Cerebellar nuclear complex (tissue), 1 donor: ENCODE measurements at places on chromosomes 3 and 15.

DNA sequence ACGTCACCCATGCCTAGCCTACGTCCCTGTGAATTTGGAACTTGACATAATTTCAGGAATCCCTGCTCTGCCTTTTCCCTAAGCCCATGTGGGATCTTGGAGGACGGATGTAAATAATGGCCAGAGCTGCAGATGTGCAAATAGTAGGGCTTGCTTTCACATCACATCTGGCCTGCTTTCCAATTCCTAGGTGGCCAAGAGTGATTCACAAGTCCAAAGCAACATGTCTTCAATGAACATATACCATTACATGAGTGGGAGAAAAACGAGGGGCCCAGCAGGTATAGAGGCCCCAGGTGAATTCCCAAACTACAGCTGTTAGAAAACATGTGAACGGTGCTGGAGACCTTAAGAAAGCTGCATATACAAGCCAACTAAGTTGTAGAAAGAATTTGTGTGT lies 214.6 kb downstream of the MAGI1 start:
- no peak for DNase-seq

- DNase-seq = no peak
These were observed 86.1 kb downstream of the TJP1 start for GRCh38 chr15:29736012-29736743.

DNA sequence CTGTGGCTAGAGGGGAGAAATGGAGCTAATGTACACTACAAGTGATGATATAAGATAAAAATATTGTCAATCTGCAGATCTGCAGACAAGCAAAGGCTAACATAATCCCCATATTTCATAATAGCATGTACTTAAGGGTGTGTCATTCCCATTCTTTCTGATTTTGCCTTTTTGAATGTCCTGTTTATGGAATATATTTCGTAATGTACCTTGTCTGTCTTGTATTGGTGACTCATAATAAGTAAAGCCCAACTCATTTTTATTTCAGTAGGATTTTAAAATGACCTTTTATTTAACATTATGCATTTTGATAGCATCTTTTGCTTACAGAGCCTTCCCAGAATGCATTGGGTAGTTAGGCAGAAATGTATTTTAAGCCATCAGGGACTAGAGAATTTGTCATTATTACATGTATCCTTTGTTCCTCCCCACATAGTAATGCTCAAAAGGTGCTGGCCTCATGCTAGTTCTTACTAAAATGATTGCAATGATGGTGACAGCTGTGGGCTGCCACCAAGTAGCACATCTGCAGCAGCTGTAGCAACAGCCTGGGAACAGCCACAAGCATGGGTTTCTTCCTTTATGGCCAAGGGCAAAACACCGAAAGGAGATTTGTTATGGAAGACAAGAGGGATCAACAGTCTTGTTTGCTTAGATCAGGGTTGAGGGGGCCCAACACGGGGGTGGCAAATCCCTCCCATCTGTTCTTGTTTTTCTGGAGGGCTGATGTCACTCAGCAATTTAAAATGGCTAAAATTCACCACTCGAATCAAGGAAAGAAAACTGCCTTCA lies 188.5 kb downstream of the CADPS start:
- no peak for DNase-seq

GRCh38 chr3:194296454-194297263 lies 54.5 kb downstream of the CPN2 start:
- no peak for DNase-seq

GRCh38 chr3:174356596-174356995 lies 502.5 kb upstream of the NAALADL2 start:
- DNase-seq = no peak

DNA sequence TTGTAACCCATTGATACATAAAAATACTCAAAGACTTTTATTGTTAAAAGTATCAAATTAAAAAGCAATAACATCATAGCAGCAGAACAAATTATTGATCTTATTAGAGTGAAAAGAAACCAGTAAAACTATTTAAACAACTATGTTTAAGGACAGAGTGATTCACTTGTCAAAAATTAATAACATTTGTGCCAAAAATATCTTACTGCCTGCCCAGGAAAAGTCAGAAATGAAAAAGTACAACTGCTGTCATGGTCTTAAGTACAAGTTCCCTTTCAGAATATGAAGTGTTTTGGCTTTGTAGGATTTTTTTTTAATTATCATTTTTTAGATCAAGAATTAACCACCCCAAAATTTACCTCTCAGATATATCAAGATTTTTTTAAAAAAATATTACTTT lies 3.4 kb downstream of the IFT57 start:
- DNase-seq = no peak
